ENCODE measurements at places on chromosomes 7 and 10.

DNA sequence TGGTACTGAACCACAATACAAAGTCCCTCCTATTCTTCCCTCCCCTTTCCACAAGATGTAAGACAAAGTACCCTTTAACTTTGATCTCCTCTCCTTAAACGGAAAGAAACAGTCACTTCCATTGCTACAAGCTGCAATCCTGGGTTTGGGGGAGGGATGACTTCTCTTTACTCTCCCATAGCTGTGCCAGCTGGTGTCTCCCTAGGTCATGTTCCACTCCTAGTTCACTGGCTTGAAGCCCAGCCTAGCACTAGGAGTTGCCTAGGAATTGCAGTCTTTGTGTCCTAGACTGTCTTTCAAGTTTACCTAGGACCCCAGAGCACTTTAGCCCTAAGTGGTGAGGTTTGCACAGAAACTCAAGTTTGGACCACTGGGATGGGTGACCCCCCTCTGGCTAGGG, 311.1 kb downstream of the HPSE2 start:
- peak; percentile 68 for DNase-seq

GRCh38 chr7:50213622-50214017, 90.9 kb upstream of the IKZF1 start:
- DNase-seq = no peak

DNA sequence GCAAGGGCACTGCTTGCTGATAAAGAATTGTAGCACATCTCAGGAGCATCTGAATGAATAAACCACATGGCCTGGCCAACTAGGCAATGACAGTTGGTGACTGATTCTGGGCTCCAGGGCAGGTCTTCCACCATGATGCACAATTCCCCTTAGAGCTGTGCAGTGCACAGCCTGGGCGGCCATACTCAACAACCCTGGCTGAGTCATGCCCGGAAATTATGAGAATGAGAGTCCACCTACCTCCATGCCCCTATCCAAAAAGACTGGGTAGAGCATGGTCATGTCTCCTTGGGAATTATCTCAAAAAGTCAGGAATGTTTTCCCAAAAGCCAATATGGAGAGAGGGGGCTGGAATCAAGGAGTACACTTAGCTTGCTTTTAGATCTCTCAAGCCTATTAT, 425.6 kb downstream of the PLXNA4 start:
- no peak for DNase-seq

DNA sequence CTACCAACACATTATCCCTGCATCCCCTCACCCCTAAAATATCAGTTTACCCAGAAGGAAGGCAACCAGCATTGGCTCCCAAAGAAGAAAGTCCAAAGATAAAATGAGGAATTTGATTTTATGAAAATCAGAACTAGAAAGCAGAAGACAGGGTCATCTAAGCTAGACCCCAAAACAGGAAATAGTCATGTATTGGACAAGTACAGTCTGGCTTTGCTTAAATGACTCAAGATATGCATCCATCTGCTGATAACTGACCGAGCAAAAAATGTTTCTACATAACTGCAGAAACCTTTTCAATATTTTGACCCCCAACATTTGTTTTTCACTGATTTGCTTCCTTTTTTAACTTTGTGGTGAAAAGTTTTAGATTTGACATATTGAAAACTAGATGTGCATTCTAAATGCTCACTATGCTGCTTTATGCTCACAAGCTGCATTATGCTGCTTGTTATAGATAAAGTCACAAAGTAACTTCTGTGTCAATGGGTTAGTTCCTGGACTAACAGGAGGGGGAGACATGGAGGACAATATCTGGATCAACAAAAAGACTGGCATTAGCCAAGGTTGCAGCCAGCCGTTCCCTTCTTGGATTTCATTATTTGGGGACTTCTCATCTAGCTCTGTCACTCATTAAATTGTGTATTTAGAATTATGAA, 227.0 kb downstream of the INHBA start:
- DNase-seq = no peak

- DNase-seq = no peak
Measured at GRCh38 chr7:139078911-139079310, 30.6 kb downstream of the ZC3HAV1 start.

DNA sequence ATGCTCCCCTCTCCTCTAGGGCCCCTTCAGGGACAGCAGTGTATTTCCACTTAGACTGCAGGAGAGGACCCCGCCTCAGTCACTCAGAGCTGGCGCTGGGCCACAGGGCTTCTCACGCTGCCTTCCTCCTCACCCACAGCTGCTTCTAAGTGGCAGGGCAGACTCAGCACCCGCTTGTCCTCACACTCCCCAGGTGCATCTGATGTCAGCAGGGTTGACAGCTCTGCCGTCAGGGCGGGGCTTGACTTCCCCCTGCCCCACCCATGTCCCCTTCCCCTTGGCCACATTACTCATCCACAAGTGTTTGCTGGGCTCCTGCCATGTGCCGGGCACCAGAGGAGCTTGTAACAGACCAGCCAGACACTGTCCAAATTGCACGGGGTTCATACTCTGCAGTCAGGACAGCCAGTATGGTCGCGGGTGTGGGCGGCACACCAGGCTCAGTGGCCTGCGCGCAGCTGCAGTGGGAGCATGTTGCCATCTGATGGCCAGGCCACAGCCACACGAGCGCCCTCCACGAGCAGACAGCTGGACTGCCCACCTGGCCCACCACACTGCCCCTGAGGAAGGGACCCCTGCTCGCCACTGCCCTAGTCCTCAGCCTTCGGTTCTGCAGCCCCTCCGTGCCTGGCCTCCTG, 29.3 kb upstream of the TTYH3 start:
- DNase-seq = no peak

DNA sequence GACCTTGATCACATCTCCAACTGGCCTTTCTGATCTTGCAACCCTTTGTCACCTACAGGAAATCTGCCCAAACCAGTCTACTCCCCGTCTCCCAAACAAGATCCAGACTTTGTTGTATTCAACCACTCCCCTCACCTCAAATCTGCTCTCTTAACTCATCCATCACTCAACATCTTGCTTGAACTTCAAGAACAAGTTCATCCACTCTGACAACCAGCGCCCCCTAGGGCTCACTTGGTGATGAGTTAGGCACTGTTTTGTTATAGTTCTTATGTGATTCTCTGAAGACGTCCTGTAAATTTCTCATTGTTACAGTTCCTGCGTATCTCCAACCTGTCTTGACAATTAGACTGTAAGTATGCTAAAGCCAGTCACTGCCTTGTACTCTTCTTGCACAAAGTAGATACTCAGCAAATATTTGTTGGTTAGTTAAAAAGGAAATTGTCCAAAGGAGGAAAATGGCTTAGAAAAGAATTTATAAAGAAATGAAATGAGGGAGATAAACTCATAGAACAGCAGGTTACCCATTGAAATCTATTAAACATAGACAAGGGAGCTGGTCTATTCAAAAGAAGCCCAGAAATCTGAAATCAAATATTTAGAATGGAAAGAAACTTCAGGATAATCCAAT, 5.3 kb downstream of the FRMD4A start:
- no peak for DNase-seq

- DNase-seq = no peak
Measured at GRCh38 chr7:34787586-34787985, 129.6 kb downstream of the NPSR1 start.

DNA sequence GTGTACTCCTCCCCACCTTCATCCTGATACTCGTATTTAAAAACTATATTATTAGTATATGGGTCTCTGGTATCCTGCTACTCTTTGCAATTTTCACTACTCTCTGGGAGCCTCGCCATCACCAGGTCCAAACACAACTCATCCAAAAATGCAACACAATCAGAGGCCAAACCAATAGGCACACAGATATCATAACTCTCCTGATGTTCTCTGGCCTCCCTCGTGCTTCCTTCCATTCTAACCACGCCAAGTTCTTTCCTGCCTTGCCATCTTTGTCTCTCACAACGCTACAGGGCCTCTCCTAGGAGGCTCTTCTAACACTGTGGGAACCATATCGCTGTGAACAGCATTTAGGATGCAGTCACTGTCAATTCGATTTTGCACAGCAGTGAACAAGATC, 7.3 kb downstream of the RHEB start:
- DNase-seq = no peak

DNA sequence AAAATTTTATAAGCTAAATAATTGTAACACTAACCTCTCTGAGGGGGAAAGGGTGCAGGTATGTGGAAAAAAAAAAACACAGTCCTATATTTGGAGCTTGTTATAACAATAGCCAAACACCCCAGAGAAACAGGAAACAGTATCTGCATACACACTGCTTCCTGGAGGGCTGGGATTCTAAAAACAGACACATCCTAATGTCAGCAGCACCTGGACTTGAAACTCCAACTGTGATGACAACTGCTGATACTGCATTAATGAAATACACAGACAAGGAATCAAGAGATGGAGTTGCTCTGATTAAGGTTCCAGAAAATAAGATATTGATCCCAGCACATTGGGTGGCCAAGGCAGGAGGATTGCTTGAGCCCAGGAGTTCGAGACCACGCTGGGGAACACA, 9.3 kb downstream of the DAGLB start:
- no peak for DNase-seq

- no peak for DNase-seq
Measured at GRCh38 chr7:143361552-143362130, 872 bp downstream of the FAM131B start.

- DNase-seq = peak; percentile 11
Measured at GRCh38 chr10:43594944-43595589, 11.2 kb upstream of the ZNF485 start.

DNA sequence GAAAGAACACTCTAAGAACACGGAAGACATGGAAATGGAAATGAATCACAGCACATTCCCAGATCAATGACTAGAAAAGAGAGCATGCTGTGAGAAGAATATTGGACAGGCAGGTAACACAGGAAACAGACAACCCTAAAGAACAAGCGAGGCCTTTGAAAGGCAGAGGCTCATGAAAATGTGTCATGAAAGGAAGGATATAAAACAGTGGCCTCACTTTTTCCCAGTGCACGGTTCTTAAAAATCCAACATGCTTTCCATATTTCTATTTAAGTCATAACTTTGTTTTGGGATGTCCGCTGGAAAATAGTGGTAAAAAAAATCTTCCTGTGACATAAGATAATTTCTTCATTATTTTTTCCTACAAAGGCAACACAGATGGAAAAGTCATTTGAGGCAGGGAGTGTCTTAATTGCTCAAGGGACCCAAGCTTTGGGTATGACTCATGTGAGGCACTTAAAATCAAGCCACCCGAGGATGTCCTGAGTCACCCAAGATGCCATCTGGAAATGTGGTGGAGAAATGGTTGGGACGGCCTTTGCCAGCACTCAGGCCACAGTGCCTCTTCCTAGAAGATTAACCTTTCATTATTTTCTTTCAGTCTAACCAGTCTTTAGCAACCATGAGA, 17.0 kb downstream of the ITIH5 start:
- no peak for DNase-seq

DNA sequence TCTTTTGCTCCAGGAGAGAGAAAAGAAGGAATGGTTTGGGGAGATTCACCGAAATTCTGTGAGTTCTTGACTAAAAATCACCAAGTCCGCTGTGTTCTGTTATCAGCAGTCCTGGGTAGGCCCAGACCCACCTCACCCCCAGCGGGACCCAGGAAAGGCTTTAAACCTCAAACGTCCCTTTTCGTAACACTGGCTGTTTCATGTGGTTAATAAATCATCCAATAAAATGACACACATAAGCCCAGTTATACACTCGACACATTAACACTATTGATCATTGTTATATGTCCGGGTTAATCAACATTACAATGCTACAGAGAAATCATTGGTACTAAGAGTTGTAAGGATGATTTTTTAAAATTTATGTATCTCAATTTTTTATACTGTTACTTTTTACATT, 25.2 kb downstream of the DIP2C start:
- no peak for DNase-seq

DNA sequence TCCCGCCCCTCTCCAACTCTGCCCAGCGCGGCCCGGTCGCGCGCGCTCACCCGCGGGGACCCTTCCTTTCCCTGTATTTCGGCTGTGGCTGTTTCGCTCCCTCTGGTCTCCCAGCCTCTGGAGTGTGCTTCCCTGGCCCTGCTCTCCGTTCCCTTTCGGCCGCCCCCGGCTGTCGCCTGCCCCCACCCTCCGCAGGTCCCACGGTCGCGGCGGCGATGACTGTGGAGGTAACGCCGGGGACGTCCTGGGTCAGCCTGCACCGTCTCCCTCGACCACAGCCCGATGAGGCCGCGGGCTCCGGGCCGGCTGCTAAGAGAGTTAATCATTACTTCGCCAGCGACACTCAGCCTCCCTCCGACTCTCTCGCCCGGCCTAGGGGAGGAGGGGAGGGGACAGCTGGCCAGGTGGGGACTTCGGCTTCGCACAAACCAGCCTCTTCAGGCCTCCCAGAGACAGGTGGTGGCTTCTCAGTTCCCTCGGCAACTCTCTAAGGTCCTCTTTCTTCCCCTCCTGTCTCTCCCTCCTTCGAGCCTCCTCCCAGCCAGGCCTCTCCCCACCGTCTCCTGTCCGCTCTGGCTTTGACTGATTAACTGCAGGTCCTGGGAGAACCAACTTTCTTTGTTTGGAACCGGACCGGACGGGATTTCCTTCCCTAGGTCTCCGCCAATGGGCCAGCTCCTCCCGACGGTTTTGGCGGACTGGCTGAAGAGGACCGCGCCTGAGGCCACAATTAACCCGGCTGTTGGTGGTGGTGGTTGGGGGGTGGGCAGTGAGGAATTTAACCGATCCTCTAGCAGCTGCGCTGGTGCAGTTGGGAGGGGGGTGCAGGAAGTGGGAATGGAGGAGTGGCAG, 5.6 kb upstream of the PAX2 start:
- DNase-seq = no peak

- no peak for DNase-seq
Measured at GRCh38 chr10:68362590-68362989, 29.9 kb upstream of the PBLD start.

DNA sequence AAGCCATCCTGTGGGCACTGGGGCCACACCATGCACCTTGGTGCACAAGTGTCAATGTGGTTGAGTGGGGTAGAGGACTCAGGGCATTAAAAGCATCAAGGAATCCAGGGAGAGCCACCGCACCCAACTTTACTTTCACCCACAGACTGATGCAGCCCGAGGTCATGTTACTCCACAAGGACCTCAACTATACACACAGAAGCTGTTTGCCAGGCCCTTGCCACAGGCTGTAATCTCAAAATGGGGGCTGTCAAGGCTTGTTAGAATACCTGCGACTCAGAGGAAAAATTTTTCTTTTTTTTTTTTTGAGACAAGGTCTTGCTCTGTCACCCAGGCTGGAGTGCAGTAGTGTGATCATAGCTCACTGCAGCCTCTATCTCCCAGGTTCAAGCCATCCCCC, 26.5 kb upstream of the KCTD7 start:
- DNase-seq = no peak

DNA sequence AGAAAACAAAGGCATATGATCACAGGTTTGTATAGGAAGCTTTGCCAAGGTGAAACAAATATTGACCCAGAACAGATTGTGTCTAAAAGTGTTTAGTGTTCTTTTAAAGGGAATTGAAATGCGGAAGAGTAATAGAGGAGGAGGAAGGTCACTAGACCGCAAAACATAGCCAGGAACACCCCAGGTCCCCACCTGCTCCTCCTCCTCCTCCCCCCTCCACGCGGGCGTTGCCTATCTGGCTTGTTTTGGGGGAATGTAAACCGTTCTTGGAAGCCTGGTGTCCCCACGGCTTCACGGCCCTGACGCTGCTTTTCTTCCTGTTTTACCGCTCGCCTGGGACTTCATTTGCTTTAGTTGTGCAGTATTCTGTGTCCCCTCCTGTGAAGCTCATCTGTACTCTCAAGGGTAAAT, 81.0 kb upstream of the PFKP start:
- DNase-seq = no peak
